NCI-H187 treated with DMSO at 0.1 percent for 48 hours (cell line): ENCODE measurements at places on chromosomes 16 and 17.

DNA sequence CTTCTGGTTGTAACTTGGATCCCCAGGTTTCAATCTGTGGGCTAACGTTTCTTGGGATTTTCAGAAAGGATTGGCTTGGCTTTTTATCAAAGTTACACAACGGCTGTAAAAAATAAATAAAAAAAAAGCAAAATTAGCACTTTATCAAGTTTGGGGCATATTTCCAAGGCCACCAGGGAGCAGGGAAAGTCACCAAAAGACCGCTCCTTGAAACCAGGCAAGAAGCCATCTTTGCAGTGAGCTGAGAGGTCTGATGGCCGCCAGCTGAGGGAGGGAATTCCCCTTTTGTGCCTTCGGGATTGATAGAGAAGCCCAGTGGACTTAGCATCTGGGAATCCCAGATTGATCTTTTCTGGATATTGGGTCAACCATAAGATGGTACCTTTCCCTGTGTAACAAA lies 192.2 kb downstream of the WWOX start:
- no peak for DNase-seq

GRCh38 chr17:61389670-61390478 lies 9.8 kb upstream of the TBX2 start:
- no peak for DNase-seq

GRCh38 chr17:62931101-62931500 lies 34.9 kb upstream of the TANC2 start:
- no peak for DNase-seq

DNA sequence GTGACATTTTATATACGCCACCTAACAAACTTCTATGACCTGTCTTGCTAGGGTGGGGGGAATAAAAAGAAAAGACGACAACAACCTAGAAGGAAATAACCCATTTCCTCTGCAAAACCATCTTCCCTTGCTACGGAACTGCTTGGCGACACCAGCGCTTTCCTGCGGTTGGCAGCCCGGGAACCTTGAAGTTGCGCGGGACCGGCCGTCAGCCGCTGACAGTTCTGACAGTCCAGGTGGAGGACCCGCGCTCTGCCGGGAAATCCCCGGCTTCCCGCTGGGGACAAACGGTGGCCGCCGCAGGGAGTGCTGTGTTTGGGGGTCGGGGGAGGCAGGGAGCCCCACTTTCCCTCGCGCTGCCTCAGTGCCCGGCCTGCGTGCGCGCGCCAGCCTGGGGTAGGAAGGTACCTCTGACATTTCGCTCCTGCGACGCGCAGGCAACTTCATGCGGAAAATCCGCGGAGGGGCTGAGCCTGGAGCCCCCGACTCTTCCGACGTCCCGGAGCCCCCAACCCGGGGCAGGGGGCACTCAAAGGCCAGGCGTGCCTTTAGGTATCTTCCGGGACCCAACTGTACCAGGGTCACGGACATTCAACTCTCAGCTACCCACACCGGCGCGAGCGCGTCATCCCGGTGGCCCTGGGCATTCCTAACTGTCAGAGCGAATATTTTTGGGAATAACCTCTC lies 516 bp downstream of the SLC16A6 start:
- DNase-seq = no peak

- no peak for DNase-seq
These were observed 12.5 kb downstream of the CCDC57 start for GRCh38 chr17:82200135-82200534.

GRCh38 chr17:31824766-31825360 lies 34.2 kb downstream of the COPRS start:
- no peak for DNase-seq

DNA sequence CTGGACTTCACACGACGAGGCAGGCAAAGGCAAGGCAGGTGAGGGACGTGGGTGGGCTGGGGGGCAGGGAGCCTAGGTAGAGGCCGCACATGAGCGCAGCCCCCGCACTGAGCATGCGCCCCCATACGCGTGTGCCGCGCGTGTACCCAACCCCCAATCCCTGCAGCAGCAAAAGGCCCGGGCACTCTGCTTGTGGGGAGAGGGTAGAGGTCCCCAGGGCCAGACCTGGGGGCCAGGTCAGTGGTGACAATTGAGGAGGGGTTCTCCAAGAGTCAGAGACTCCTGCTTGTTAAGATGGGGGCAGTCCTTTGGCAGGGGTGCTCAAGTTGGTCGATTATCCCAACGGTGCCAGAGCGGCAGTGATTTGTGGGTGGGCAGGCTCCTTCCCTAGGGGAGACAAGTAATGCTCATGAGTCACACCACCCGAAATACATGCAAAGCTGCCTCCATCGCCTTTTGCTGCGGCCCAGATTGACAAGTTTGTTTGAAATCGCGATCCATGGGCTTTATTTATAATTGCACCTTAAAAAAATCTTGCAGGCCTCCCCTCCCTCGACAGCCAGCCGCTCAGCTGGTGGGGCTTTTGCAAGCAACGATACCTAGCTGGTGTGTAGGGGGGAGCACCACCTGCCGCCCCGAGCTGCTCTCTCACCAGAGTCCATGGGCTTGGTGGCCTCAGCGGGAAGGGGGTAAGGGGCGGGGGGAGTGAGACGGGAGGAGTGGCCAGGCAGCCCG lies 1.1 kb upstream of the GIT1 start:
- DNase-seq = no peak

- no peak for DNase-seq
These were observed 8.4 kb downstream of the FSCN2 start for GRCh38 chr17:81536299-81537290.

DNA sequence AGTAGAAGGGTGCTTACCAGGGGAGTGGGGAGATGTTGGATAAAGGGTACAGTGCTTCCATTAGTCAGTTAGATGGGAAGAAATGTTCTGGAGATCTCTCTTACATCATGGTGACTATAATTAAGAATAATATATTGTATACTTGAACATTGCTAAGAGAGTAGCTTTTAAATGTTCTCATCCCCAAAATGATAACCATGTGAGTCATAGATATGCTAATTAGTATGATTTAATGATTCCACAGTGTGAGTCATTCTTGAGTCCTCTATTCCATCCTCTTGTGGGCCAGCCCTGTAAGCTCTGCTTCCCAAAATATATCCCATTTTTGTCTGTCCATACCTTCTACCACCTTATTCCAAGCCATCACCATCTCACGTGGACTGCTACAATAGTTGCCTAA lies 80.6 kb upstream of the CDH11 start:
- DNase-seq = no peak

GRCh38 chr16:53565296-53565863 lies 62.4 kb upstream of the AKTIP start:
- DNase-seq = no peak

DNA sequence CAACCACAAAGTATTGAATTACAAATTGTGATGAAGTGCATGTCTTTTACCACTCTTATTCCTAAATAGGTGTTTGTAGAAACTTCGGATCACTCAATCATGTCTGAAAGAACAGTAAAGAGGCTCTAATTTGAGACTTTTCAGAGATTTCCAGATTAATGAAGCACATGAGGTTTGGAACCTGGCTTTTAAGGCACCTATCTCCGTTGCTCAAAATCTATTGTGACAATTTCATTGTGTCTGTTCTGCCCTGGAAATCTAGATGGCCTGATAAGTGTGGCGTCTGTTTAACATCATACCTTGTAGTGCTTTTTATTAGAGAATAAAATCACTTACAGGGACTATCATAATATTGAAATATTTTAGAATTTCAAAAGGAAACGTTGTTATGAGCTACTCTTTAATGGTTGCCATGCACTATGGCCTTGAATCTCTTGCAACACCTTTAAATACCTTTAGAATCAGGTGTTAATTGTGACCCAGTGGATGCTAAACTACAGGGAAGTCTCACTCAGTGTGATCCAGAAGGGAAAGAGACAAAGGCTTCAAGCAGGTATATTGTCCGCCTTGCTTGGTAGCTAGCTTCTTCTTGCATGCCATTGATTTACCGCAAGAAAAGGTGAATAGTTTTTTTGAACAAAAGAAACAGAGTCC lies 210.3 kb downstream of the CNTNAP4 start:
- no peak for DNase-seq

DNA sequence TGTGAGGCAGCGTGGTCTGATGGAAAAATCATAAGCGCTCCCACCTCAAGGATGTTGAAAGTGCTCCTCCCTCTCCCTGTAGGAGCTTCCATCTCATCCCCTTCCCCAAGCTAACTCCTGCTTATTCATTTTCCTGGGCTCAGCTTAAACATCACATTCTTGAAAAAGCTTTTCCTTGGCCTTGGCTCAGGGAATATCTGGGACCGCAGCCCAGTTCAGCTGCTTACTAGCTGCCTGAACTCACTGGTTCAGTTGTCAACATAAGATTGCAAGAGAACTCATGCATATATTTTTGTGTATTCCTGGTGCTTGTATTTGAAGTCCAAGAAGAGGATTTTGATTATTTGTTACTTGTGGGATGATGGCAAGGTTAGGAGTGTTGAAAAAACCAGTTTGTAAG lies 91.5 kb downstream of the UTP18 start:
- no peak for DNase-seq

- no peak for DNase-seq
These were observed 15.2 kb downstream of the GAN start for GRCh38 chr16:81329947-81330346.

- DNase-seq = no peak
These were observed 16.0 kb downstream of the GUCY2D start for GRCh38 chr17:8018436-8018835.

GRCh38 chr17:335691-336090 lies 16.9 kb downstream of the RPH3AL start:
- no peak for DNase-seq

DNA sequence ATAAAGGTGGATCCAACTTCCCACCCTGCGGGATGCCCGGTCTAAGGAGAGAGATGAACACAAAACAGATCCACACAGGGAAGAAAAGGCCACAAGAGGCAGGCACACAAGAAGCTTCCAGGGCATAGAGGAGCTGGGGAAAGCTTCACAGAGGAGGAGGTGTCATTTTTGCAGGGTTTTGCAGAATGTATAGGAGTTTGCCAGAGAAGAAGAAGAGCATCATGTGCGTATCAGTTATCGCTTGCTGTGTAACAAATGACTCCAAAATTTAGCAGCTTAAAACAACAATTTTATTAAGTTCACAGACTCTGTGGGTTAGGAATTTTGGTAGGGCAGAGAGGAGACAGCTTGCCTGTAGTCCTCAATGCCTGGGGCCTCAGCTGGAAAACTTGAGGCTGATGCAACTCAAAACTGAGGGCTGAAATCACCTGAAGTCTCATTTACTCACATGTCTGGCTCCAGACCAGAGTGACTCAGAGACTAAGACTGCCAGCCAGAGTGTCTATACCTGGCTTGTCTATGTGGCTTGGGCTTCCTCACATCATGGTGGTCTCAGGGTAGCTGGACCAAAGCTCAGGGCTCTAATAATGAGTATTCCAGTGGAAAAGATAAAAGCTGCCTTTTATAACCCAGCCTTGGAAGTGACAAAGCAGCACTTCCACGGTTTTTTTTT lies 33.9 kb upstream of the ZNF423 start:
- DNase-seq = no peak

DNA sequence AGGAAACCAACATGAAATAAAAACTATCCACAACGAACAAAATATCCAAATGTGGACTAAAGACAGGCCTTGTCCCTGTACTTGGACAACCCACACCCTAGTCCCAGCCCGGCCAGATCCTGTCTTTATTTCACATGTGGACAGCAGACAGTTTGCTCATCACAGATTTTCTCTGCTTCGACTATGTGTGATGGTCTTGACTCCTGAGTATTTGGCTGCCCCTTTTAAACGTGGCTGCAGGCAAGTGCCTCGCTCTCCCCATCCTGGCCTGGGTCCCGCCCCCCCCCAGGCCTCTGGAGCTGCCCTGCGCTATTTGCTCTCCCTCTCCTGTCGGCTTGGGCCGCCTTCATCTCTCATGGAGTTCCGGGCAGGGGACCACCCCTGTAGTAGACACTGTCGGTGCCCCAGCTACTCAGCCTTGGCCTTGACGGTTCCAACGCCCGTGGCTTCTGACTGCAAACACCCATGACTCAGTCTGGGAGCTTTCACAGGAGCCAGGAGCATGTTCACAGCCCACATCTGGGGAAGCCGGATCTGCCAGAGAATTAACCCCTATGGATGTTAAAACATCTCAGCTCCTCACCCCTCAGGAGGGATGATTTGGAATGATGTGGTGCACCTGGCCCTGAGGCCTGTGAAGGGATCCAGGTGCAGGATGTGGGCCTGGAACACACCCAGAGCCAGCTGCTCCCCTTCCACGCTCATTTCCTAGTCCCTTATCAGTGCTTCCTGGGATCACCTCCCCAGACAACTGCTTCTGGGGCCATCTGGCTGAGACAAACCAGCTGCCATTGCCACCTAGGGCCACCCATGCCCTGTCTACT lies 229.7 kb upstream of the RPL38 start:
- DNase-seq = no peak

DNA sequence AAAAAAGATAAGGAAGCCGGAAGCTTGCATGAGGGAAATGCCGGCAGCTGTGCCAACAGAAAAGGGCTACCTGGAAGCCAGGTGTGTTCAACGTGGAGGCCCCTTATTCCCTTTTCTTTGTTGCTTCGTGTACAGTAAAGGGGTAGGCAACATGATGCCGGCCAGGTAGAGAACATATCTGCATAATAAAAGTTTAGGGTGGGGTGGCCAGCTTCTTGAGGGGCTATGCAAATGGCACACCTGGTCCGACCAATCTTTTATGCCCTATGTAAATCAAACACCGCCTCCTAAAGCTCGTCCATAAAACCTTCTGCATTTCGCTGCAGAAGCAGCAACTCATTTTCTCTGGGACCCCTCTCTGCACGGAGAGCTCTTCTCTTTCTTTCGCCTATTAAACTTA lies 911.6 kb downstream of the KCNJ2 start:
- DNase-seq = no peak

GRCh38 chr16:88375996-88376834 lies 6.5 kb upstream of the ZNF469 start:
- no peak for DNase-seq

GRCh38 chr17:72955391-72956140 lies 136.9 kb downstream of the SLC39A11 start:
- DNase-seq = no peak

DNA sequence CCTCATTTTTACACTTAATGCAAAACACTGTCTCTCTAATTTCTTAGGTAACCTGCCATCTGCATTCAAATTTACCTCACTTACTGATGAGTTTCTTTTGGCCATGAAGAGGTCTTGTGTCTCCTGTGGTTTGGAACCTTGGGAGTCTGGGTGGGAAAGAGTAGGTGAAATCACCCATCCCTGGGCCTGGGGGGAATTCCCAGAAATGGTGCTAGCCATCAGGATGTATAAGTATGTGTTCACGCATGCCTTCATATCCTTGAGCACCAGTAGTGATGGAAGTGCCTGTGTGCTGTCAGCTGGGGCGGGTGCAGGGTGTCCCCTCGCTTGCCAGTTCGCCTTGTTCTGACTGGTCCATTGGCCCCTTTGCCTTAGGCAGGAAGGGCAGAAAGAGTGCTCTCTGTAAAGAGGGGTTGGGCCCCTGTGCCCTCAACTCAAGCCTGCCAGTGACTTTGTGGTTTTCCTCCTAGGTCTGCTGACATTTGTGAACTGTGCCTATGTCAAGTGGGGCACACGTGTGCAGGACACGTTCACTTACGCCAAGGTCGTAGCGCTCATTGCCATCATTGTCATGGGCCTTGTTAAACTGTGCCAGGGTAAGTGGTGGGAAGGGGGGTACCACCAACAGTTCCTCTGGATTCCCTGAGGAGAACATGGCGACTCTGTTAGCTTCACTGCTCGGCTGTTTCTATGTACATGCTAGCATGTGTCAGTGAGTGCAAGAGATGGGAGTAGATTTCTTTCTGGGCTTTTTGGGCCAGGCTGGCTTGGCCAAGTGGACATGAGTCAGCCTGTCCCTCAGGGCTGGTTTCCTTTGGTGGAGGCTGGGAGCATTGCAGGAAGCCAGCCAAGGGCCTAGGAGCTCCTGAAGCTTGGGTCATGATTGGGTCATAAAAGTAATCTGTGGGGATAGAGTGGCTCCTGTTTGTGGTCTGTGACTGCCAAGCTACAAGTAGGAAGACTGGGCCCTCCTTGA lies 23.2 kb downstream of the SLC7A6OS start:
- DNase-seq = no peak
